NCI-H460 (cell line): ENCODE measurements at places on chromosomes 3 and 15. TPM values are rescaled to one million over a fixed set of nuclear protein-coding genes. Genes with fewer than 3 reads are reported as not detected.

DNA sequence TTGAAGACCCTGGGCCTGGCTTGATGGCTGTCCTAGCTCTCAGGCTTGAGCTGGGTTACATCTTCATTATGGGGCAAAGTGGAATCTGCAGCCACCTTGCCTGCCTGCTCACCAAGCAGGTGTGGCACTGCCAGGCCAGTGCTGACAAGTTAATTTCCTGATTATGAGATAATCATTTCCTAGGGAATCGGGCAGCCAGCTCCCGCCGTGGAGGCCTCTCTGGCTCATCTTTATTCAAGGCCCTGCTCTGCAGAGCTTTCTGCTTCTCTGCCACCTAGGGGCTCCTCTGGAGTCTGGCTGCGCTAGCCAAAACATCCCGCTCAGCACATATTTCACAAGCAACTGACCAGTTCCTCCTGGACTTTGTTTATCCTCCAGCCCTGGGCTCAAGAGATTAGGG, 9.9 kb downstream of the LOXL1 start:
- no peak for DNase-seq

DNA sequence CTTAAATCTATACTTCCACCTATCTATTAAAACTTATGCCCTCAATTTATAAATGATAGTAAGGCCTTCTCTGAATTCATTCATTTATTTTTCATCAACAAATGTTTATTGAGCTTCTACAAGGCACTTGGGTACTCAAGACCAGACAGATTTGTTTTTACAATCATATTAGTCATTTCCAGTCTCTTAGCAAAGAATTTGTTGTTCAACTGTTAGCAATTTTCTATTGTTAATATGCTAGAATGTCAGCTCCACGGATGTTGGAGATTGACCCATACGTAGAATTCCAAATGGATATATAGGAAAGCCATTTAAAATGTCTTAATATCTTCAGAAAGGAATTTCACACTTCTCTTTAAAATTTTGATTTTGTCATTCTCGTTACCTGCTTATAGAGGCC, 36.7 kb downstream of the ZBTB38 start:
- no peak for DNase-seq

DNA sequence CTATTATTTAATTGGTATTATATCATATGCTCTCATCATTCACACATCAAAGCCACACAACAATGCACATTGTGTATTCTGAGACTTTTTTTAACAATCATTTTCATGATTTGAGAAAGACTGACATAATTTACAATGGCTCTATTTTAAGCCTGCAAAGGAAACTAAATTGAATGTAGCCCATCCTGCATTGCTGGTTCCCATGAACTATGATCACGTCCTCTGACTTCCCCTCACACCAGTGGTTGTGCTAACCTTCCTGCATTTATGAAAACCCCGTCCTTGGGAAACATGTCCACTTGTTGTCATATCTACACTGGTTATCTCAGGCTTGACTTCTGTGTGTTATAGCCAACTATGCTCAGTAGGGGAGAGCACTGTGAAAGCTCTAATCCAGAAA, 546.2 kb downstream of the MECOM start:
- DNase-seq: no peak

DNA sequence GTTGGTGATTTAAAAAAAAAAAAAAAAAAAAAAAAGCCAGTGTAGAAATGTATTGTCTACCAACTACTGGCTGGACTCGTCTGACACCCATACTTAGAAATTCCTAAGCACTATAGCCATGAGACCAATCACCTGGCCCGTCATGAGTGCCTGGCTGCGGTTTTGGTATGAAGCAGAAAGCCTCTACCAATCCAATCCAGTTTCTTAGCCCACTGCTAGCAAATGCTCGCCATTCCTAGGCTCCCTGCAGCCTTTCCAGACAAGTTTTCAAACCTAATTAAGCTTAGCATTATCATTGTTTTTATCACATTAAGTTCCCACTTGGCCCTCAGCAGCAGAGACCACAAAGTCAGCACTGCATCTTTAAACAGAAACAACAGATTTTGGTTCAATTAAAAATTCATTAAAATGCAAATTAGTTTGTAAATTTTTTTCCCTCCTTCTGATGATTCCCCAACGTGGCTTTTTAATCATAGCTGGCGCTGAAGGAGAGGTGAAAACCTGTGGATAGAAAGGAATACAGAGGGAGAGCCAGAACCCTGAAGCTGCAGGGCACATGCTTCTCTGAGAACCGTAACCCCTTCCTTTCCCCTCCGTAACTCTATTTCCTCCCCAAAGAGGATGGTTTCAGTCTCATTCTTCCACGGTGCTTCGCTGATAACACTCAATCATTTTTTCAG, 32.2 kb upstream of the ST8SIA2 start:
- no peak for DNase-seq

DNA sequence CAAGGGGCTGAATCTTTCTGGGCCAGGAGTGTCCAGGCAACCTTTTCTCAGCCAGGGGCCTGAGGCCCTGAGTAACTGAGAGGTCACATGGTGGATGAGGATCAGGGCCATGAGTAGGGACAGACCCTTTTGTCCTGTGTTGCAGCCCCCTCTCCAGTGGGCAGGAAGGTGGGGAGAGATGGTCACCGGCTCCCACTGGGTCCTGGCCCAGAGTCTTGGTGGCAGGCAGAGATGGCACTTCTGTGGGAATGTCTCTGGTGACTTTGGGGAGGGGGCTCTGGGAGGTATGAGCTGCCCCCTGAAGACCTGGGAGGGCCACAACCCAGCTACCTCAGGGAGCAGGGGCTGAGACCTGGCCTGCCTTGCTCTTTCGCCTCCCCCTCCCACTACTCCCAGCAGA, 6.8 kb downstream of the ESYT3 start:
- DNase-seq: no peak

GRCh38 chr3:48739617-48739954, 22.6 kb upstream of the IP6K2 start:
- no peak for DNase-seq

- DNase-seq: no peak
Observed at GRCh38 chr3:123089611-123090331, 22.9 kb downstream of the PDIA5 start.

DNA sequence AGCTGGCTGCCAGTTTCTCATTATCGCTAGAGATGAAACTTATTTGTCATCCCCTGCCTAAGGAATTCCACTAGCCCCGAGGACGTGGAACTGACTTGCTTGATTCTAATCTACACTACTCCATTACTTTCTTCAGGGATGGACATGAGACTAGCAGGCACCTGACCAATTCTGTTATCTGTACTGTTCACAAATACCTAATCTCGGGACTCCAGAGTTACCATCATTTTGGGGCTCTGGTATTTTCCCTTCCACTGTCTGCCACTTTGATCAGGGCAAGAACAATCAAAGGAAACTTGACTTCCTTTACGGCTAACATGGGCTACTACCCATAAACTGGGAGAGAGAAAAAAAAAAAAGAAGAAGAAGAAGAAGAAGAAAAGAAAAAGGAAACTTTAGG, 27.8 kb downstream of the BMF start:
- DNase-seq: no peak

- no peak for DNase-seq
Observed at GRCh38 chr15:95940431-95940985, 390.0 kb upstream of the NR2F2 start.

DNA sequence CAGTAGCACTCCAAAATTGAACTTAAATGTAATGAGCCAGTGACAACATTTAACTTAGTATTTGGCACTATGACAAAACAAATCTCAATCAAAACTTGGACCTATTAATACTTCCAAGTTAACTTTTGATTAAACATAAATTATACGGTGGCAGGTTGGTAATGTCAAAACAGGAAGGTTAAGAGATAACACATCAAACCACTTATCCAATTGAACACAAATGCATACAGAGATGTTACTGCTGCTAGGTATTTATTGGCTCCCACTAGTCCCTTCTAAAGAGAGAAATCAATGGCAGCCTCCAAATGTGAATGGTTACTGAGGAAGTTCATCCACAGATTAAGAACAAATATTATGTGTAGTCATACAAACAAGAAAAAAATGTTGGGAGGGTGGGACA, 1.8 kb downstream of the GSK3B start:
- no peak for DNase-seq

ARL13B gene
- 13.4 and 16.9 TPM in 2 replicates for total RNA-seq

DNAJC13 gene
- 24.8 and 30.6 TPM in 2 replicates for total RNA-seq

GOLGA8S gene
- not detected in 2 replicates for total RNA-seq
